T-helper 2 cell treated with Interferon-gamma antibody and Interleukin-4, amounts not matched to agents 5 μg/mL and 100 μg/mL, for 36 hours (primary cell): ENCODE measurements at places on chromosomes 6 and 20.

- DNase-seq: no peak
These were observed 112.3 kb upstream of the SYNDIG1 start for GRCh38 chr20:24357177-24357576.

DNA sequence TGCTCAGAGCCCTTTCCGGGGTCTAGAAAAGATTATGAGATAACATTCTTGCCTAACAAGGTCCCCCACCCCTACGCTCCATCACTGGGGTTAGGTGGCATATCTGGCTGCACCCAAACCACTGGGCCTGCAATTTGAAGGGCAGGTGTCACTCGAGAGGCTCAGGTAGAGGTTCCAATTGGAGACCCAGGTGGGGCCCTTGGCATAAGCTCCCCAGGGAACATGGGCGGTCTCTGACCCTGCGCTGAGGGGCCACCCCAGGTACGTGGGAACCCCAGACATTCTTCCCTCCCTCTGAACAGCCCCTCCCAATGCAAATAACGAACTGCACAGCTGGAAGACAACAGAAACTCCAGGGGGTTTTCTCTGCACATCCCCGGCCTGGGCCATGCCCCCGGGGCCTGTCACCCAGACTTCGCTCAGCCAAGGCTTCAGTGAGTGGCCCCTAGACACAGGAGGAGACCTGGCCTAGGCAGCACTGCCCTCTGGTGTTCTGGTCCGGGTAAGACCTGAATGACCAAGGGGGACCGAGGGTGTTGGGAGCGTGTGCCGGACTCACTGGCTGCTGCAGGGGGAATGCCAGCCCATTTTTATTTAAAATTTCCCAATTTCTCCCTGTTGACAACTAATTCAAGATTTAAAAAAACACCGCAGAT, 47.5 kb downstream of the DSTN start:
- DNase-seq: no peak

GRCh38 chr6:35230950-35231349, 17.2 kb downstream of the SCUBE3 start:
- no peak for DNase-seq

GRCh38 chr6:125699591-125699990, 49.8 kb upstream of the HEY2 start:
- no peak for DNase-seq

- no peak for DNase-seq
These were observed 30.5 kb downstream of the CNR1 start for GRCh38 chr6:88135578-88136114.
